ENCODE measurements at places on chromosomes 11 and 22.

DNA sequence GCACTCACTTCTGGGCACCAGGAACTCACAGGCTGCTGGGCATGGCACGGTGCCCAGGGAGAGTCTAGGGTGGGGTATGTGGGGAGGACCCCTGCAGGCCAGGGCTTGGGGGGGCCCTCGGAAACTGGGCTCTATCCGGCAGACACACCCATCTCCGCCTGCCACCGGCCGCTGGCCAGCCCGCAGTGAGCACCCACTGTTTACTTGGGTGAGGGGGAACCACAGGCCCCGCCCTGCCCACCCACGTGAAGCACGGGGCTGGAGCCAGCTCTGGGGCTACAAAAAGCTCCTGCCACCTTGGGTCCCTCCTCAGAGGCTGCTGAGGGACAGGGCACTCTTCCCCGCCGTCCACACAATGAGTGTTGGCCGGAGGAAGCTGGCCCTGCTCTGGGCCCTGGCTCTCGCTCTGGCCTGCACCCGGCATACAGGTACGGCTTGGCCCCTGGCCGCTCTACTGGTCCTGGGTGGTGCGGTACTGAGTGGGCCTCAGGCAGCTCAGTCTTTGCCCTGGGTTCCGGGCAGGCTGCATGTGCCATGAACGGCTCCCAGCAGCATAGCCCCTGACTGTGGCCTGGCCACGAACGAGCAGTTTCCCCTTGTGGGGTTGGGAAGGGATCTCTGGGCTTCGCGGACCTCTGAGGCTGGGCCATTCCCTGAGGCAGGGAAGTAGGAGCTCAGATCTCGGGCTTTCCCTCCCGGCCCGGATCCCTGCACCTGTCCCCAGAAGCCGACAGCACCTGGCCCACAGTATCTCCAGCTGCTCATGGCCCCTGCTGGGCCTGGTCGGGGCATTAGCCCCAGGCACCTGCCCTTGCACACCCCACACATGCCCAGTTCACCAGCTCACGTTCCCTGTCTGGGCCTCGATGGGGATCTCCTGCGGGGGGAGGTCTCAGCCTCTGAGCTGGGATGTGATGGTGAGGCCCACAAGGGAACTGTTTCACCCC, at the start of gene MUC5AC:
TSS of gene MUC5AC (plus strand) at position 309 of the 947 bp plus-strand sequence. CDS start at position 356, 47 bp downstream.
- DNase-seq, result no peak

GRCh38 chr22:32535531-32536190, 61.0 kb downstream of the FBXO7 start:
- peak; percentile 32 for DNase-seq

DNA sequence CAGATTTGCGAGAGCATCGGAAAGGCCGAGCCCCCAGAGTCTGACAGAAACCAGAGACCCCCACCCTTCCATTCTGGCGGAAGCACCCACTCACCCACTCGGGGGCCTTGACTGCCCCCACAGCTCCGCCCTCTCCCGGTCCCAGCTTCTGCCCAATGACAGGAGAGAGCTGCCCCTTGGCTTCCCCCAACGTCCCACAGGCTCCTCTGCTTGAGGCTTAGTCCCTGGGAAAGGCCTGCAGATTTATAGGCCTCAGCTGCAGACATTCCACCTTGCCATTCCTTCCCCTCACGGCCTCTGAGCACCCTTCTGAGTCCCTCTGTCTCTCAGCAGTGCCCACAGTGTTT, 125.0 kb upstream of the NCAM1 start:
- peak; percentile 12 for DNase-seq

DNA sequence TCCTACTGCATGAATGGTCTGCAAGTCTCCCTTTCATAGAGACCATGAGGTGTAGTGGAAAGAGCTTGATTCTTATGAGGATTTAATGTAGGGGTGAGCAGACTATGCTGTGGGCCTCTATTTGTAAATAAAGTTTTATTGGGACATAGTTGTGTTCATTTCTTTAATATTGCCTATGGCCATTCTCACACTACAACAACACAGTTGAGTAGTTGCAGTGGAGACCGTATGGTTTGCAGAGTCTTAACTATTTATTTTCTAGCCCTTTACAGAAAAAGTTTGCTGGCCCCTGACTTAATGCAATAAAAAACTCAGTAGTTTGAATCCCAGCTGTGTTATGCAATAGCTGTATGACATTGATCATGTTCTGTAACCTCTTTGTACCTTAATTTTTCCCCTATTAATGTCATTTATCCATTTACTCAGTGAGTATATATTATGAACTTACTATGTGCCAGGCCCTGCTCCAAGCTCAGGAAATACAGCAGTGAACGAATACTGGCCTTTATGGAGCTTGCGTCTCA, 106.3 kb downstream of the ATXN10 start:
- DNase-seq, result no peak

GRCh38 chr22:25482091-25482760, 82.2 kb upstream of the GRK3 start:
- DNase-seq, result no peak

- no peak for DNase-seq
Measured at GRCh38 chr22:25911243-25911972, 169.4 kb downstream of the MYO18B start.

DNA sequence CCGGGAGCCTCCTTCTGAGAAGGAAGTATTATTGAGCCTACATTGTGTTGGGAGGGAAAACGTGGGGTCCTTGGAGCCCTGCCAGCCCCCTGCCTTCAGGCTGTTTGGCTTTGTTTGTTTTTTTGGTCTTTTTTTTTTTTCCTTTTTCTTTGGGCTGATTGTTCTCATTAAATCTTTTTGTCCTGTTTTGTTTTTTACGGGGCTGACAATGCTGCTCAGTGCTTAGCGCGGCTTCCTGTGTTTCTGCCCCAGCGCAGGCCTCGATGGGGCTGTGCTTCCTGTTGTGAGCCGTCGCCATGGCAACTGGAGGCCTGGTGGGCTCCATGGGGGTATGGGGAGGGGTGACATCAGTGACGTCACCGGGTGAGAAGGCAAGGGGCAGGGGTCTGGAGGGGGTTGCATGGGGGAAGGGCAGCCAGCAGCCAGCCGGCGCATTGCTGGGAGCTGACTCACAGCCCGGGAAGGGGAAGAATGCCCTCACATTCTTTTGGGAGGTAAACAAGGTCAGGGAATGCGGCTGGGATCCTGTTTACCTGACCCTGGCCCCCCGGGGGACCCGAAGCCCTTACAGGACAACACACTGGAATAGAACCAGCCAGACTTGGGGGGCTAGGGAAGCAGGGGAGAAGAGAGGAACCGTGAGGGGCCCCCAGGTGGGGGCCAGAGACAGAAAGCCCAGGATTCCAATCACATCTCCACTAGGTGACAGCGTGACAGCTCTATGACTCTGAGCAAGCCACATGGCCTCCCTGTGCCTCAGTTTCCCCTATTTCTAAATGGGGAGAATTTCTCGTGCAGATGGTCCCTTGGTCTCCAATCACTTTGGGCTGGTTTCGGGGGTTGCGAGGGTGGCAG, 22.2 kb upstream of the CBX7 start:
- DNase-seq, result peak; percentile 69

GRCh38 chr11:116980136-116980793, 118.0 kb downstream of the SIK3 start:
- no peak for DNase-seq

DNA sequence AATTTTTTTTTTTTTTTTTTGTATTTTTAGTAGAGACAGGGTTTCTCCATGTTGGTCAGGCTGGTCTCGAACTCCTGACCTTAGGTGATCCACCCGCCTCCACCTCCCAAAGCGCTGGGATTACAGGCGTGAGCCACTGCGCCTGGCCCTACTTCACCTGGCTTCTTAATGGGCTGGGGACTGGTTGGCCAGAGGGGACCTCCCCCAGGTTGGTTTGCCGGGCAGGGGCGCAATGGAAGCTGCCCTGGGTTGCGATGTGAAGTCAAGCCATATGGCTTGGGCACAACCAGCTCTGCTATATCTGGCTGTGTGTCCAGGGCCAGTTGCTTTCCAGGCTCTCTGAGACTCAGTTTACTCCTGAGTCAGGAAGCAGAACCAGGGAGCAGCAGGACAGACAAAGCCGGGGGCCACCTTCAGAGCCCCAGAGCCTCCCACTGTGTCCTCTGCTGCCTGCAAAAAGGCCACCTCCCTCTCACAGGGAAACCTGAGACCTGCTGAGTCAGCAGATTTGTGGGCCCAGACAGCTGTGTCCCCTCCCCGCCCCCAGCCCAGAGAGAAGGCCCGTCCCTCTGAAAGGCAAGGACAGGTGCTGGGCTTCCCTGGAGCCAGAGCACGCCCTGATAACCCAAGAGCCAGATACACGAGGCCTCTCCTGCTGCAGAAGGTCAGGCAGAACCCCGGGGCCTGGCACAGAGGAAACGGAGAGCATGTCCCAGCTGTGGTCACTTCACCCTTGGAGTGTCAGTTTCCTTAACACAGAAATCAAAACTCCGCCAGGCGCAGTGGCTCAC, 29.2 kb upstream of the DAGLA start:
- peak; percentile 28 for DNase-seq

- DNase-seq, result no peak
Measured at GRCh38 chr11:70108250-70108649, 30.1 kb downstream of the ANO1 start.

DNA sequence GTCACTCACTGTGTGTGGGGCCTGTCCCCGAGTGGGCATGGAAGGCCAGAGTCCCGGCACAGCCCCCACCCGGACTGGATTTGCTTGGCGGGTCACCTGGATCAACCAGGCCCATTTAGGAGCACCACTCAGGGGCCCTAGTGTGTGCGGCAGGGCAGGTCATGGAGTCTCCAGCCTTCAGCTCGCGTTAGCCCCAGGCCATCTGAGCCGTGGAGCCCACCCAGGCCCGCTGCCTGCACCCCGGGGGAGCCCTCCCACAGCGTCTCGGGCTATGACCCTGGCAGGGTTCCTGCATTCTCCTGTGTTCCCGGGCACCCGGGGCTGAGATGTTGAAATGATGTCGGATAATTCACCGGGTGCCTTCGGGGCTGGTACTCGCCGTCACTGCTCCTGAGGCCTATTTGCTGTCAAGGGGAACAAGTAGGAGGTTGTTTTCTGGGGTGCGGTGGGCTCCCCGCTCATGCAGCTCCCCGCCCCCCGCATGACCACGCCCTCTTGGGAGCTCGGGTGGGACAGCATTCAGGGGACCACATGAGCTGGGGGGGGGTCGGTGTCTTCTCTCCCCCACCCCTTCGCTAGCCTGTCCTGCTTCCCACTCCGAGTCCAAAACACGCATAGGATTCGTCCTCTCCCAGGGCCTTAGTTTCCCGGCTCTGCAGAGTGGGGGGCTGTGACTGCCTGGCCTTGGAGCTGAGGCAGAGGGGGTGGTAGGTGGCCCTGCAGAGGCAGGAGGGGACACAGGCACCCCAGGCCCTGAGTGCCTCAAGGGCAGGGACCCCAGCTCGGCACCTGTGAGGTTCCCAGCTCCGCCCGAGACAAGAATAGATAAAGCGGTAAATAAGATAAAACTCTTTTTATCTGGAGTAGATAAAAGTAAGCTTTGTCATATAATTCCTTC, 77.2 kb downstream of the KCNQ1 start:
- DNase-seq, result no peak

- DNase-seq, result no peak
Measured at GRCh38 chr11:31340903-31341572, 28.5 kb downstream of the DCDC1 start.

GRCh38 chr11:43376065-43376464, 17.3 kb downstream of the TTC17 start:
- DNase-seq, result no peak

DNA sequence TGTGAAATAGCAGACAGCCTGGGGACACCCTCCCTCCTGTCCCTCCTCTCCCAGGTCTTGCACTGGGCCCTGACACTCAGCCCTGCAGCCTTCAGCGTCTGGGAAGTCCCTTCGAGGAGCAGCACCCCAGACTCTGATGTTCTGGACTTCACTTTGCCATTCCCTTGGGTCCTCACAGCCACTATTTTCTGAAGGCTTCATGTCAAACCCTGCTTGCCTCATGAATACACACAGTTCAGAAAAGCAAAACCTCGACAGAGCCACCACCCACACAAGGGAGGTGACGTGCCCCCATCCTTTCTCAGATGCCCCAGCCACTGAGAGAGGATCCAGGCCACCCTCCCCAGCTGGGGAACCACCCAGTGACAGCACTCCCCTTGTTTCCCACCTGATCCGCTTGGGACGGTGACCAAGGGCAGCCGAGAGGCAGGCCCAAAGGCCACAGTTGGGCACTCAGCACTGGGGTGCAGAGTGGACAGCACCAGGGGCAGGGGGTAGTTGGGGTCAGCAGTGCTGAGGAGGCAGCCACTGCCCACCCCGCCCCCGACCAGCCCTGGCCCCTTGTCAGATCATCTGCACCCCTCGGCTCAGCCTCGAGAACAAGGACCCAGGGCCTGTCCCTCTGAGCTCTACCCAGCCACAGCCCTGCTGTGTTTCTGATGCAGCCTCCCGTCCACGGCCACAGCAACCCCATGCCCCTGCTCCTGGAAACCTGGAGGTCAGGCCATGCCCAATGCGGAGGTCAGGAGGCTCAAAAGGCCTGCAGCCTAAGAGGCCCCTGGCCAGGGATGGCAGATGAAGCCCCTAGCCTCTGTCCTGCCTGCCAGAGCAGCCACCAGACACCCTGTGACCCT, 3.1 kb upstream of the TNNT3 start:
- DNase-seq, result no peak

- DNase-seq, result no peak
Measured at GRCh38 chr11:69260622-69261021, 33.3 kb upstream of the MYEOV start.

- no peak for DNase-seq
Measured at GRCh38 chr22:39560127-39560526, 10.4 kb upstream of the CACNA1I start.

GRCh38 chr11:77966338-77966737, 28.1 kb downstream of the INTS4 start:
- no peak for DNase-seq

DNA sequence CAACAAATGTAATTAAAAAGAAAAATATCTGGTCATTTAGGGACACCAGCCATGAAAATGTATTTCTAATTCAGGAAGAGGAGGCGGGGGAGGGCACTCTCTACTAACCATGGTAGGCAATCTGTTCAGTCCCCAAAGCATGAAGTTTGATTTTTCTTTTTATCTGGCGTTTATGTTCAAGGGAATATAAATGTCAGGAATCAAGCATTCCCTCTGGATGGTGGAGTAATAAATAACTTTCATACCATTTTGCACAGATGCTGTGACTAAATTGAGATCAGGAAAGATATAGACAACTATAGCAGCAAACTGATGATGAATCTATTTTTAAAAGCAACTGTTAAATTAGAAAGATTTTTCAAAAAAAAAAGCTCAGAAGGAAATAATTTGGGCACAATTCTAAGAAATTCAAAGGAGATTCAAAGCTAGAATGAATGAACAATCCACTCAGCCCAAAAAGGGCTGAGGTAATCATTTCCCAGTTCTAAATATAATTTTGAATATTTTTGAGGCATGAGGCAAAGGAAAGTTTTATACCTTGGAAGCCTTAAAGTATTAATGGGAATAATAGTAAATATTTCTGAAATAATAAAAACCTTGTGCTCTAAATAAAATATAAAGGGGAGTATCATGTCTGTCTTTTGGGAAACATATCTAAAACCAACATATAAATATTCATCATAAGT, 146.4 kb upstream of the POU2AF2 start:
- DNase-seq, result no peak

Data from right kidney (tissue), 9 donors.